ENCODE measurements at places on chromosomes 3 and 15.

DNA sequence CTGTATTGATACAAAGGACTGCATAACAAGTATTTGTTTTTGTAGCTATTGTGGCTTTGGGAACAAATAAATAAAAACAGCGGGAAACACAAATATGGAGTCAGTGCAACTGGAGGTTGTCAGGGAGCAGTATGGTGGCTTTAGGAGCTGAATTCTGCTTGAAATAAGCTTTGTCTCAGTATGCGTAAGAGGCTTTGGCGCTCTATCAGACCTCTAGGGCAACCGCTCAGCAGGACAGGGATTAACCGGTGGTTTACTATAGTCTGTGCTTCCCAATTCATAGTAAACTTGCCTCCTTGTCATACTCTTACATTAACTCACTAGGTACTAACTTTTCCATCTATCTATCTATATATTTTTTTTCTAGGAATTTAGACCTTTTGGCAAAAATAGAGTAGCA, 104.6 kb downstream of the ZIC1 start:
- DNase-seq, result no peak

- DNase-seq, result no peak
These were observed 170.0 kb downstream of the RAB11A start for GRCh38 chr15:66039117-66039871.

- DNase-seq, result no peak
These were observed 25.6 kb downstream of the IQCB1 start for GRCh38 chr3:121809249-121809648.

GRCh38 chr3:102113421-102114041, 264.2 kb downstream of the NFKBIZ start:
- DNase-seq, result no peak

GRCh38 chr3:170429050-170429449, 10.4 kb downstream of the CLDN11 start:
- DNase-seq, result no peak

- no peak for DNase-seq
These were observed 153.4 kb downstream of the LMLN start for GRCh38 chr3:198113206-198114053.

- DNase-seq, result no peak
These were observed 7.2 kb upstream of the MFGE8 start for GRCh38 chr15:88920186-88920891.

- no peak for DNase-seq
These were observed 62.0 kb downstream of the TTBK2 start for GRCh38 chr15:42858540-42858939.

GRCh38 chr3:79453600-79453999, 314.2 kb downstream of the ROBO1 start:
- no peak for DNase-seq

- DNase-seq, result no peak
These were observed 40.8 kb downstream of the HMG20A start for GRCh38 chr15:77461486-77461885.

- no peak for DNase-seq
These were observed 48.3 kb upstream of the THSD4 start for GRCh38 chr15:71066983-71067382.

DNA sequence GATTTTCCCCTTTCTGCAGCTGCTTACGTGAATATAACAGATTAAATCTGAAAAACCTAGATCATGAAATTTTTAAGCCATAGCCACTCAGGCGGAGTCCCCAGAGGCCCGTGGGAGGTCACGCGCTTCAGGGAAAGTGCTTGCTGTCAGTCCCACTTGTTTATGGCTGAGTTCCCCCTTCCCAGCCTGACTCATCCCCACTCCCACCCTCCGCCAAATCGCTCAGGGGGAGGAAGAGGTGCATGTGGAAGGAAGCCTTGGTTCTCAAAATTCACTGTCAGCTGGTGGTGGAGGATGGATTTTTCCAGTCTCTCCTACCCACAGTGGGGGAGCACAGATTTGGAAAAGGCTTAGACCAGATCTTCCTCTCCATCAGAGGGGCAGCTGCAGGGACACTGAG, 67.4 kb downstream of the CORO2B start:
- no peak for DNase-seq

GRCh38 chr3:139518926-139519842, 20.4 kb downstream of the RBP1 start:
- no peak for DNase-seq

All from activated gamma-delta T cell (primary cell).